ENCODE measurements at places on chromosomes 3 and 15.

DNA sequence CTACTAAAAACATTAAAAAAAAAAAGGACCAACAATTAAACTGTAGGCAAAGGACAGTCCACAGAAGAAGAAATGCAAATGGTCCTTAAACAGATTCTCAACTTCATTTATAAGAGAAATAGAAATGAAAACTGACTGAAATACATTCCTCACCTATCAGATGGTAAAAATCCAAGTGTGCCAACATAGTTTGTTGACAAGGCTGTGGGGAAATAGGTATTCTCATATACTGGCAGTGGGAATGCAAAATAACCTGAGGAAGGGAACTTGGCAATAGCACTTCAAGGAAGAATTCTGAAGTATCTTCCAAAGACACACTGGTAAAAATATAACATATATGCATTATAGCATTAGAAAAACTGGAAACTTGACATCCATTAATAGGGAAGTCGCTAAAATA is 53.8 kb downstream of the SLC24A1 start:
- no peak for DNase-seq

DNA sequence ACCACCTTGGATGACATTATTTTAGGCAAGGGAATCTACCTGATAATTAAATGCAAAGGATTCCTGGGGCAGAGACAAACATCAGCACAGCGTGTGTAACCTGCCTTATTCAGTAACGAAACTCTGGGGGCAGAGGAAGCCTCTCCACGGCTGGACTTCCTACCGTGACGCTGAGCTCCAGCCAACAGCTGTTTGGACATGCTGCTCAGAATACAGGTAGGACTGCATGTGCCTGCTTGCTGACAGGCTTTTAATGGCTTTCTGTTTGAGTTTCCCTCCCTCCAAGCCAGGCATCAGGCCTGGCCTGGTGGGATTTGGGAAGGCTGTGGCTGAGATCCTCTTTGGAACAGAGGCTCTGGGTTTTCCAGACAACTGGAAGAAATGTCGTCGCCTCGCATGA is 150.6 kb downstream of the ADAMTS17 start:
- no peak for DNase-seq

DNA sequence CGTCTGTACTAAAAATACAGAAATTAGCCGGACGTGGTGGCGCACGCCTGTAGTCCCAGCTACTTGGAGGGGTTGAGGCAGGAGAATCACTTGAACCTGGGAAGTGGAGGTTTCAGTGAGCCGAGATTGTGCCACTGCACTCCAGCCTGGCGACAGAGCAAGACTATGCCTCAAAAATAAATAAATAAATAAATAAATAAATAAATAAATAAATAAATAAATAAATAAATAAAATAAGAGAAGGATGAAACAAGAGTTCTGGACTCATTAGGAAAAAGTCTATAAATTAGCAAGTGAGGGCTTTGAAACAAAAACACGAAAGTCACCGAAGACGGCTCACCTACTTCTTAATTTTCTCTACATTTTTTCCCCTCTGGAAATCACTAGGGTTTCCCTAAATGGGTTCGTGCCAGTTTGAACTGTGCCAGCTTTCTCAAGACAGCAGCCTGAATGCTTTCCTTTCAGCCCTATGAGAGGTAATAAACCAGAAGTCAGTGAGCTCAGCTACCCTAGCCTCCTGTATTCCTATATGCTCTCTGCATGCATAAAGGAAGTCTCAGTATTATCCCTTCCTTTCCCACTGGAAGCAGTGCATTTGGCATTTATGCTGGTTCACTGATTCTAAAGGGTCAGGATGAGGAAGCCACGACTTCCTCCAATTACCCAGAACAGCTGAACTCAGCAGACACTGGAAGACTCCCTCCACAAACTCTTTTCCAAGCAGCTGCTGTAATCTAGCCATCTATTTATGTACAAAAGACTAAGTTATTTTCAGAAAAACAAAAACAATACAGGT is 266.9 kb downstream of the ZBBX start:
- no peak for DNase-seq

- no peak for DNase-seq
These were observed 285.7 kb upstream of the CTNNB1 start for GRCh38 chr3:40913641-40914040.

- DNase-seq: no peak
These were observed 152.6 kb downstream of the SCAPER start for GRCh38 chr15:76752549-76752948.

GRCh38 chr3:102225407-102226132 is 209.2 kb upstream of the ZPLD1 start:
- DNase-seq: no peak

DNA sequence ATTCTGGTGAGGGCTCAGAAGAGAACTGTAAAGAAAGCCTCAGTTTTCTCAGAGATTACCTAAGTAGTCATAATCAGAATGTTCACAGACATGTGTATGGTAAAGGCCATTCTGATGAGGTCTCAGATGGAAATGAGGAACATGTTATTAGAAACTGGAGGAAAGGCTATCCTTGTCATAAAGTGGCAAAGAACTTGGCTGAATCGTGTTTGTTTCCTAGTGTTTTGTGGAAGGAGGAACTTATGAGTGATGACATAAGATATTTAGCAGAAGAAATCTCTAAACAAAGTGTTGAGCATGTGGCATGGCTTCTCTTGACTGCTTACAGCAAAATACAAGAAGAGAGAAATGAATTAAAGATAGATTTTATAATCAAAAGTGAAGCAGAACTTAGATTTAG is 12.8 kb upstream of the KLHL40 start:
- DNase-seq: no peak

DNA sequence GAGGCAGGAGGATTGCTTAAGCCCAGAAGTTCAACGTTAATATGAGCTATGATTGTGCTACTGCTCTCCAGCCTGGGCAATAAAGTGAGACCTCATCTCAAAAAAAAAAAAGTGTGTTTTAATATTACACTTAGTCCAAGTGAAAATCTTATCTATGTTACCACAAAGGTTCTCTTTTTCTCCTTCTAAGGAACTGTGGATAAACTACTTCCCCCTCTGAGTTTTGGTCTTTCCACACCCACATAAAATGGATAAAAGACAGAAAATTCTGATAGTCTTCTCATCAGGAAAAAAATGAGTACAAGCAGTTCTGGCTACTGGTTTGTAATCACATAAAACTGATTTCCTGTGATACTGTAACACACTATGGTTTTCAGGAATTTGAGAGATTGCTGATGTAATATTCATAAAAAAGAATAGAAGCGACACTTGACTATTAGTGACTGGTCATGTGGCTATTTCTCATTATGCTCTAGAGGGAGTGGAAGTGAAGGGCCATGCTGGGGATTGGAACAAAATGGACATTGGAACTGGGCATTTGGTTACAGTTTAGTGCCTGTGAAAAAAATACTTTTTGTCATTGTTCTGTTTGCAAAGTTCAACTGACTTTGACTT is 68.2 kb downstream of the RYR3 start:
- DNase-seq: no peak

- no peak for DNase-seq
These were observed 22.7 kb upstream of the CHL1 start for GRCh38 chr3:173886-174285.

- DNase-seq: no peak
These were observed 38.0 kb upstream of the COPB2 start for GRCh38 chr3:139427283-139428060.

GRCh38 chr3:31614162-31614921 is 81.6 kb downstream of the STT3B start:
- DNase-seq: no peak

- no peak for DNase-seq
These were observed 132.3 kb downstream of the NTRK3 start for GRCh38 chr15:88124199-88124598.

DNA sequence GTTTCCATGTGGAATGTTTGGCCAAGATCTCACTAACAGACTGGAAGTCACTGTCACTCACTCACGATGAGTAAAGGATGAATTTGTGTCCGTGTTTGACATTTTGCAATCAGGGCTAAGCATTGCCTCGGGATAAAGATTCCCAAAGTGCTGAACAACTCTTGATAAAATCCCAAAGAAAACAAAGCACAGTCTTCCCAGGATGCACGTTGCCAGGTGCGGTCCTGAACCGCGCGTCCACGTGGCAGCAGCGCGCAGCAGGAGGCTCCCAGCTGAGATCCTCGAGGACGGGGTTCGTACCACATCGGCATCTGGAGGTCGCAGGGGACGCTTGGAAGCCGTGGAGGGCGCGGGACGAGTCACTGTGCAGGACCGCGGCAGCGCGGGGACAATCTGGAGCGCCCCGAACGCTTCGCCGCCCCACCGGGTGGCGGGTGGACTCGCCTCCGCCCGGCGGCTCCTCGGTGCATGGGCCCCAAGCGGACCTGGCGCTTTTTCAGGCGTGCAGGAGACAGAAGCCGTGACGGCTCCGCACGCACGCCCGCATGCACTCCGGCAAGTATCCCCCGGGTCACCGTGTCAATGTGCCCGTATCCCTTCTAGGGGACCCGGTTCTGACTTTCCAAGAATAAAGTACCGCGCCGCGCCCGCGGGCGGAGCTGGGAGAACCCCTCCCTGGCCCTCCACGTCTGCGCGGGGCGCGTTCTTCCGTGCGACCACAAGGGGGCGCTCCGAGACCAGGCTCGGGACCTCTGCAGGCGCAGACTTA is 17.7 kb downstream of the CPN2 start:
- peak; percentile 82 for DNase-seq

DNA sequence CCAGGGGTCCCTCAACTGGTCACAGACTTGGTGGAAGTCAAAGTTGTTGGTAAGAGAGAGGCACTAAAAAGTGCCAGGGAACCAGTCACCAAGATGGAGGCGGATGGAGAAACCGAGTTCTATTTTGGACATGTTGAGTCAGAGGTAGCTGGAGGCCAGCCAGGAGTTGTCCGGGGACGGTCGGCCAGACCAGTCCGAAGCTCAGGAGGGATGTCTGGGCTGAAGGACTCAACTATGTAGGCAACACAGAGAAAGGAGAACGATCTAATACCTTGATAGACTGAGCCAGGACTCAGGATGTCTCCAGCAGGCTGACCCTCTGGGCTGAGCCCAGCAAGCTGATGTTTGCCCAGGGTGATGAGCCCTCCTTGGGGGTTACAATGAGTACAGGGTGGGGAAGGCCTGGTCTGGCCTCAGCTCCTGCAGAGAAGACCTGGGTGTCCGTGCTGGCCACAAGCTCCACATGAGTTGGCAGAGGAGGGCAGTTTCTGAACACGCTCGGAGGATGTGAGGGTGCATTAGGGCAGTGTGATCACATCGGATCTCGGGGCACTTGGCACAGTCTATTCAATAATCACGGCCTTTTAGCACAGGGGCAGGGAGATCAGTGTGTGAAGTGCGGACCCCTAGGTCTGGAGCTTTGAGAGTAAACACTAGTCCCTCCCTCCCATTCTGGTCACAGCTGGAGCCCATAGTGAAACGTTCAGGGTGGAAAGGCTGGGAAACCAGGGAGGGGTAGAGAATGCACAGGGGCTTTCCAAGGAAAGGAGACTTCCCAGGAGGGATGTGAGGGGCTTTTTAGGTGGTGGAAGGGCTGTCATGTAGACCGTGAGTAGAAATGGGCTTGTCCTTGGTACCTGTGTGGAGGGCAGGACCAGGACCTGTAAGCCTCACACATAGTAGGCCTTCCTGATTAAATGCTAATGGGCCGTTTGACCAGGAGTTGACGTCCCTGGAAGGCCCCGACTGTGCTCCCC is 111.9 kb downstream of the ETFA start:
- DNase-seq: no peak

DNA sequence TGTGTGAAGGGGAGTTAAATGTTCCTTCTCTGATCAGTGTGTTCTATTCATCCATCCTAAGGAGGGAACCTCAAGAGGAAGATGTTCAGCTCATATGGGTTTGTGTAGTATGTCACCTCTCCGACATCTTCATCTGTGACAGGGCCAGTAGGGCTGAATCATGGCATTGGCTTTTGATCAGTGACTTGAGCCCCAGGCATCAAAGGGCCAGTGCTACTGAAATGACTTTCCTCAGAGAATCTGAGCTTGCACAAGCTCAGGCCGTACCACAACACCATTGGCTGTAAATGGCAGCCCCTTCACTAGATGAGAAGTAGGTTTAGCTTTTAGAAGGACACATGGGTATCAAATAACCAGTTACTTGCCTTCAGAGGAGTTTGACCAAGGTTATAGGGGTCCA is 183.2 kb upstream of the NR2E3 start:
- DNase-seq: no peak

DNA sequence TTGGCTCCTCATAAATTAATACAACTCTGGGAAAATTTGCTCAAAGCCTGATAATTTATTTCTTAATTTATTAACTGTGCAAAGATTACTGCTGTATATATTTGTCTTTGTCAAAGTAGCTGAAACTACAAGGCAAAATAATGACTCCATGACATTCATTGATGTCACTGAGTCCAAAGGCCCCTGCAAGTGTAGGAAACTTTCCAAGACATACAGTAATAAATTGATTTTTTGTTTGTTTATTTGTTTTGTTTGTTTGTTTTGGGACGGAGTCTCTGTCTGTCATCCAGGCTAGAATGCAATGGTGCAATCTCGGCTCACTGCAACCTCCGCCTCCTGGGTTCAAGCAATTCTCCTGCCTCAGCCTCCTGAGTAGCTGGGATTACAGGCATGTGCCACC is 96.8 kb upstream of the LPP start:
- DNase-seq: no peak

DNA sequence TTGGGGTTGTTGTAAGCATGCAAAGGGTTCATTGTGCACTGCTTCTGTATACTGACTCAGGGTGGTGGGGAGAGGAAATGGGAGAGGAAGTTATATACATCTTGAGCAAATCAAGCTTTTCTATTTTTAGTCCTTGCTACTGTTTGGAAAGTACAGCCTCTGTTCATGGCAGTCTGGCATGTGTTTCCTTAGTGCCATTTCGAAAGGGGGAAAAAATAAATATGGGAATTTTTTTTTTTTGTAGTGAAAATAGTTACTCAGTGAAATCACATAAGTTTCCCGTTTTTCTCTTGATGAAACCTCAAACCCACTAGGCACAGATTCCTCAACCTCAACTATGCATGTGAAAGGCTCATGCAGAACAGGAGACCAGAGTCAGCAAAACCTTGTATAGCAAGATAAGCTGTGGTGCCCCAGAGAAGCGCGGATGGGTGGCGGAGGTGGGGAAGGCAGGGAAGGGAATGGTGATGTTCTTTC is 353.3 kb downstream of the LPP start:
- DNase-seq: no peak

DNA sequence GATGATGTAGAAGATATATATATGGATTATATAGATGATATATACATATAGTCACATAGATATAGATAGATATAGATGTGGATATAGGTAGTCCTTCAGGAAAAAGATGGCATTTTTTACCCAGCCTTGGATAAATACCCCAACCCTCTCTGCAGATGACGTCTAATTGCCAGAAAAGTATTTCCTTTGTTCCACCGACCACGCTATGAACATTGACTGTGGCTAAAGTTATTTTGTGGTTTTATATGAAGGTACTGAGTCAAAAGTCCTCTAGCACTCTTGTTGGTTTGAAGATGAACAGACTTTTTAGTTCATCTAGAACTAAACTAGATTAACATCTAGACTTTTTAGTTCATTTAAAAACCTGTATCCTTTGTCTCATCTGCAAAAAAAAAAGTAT is 207.7 kb downstream of the PLOD2 start:
- no peak for DNase-seq

Data from stimulated activated CD4-positive, alpha-beta T cell treated with anti-CD3 and anti-CD28 coated beads, TNF-alpha, amount 100 ng/mL, for 1 hour (primary cell).